ENCODE measurements at places on chromosomes 11 and 22.

DNA sequence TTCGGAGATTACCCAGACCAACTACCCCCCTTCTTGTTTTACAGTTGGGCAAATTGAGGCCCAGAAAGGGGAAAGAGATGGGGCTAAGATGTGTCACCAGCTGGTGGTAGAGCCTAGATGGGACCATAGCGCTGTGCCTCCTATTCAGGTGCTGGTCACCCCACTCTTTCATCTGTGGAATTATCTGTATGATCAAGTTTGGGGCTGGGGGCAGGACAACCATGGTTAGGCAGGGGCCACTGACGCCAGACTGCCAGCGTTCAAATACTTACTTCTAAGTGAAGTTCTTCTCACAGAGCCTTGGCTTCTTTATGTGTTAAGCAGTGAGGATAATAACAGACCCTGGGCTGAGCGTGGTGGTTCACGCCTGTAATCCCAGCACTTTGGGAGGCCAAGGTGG lies 55.9 kb downstream of the IGLL1 start:
- no peak for DNase-seq

GRCh38 chr11:105100206-105100605 lies 39.4 kb downstream of the CARD18 start:
- no peak for DNase-seq

DNA sequence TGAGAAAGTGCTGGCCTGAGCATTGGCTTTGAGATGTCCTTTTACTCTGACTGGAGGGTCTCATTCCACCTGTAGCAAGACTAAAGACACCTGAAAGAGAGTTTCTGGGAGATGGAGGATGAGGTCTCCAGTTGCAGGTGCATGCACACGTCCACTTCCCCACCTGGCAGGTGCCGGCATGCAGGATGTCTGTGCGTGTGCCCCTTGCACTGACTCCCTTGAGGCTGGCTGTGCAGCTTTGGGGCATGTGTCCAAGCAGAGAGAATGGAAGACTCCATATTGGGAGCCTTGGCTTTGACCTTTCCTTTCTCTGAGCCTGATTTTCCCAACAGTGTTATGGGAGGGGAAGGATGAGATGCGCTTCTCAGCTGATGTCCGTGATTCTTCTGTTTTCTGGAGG lies 44.0 kb upstream of the TUB start:
- no peak for DNase-seq

DNA sequence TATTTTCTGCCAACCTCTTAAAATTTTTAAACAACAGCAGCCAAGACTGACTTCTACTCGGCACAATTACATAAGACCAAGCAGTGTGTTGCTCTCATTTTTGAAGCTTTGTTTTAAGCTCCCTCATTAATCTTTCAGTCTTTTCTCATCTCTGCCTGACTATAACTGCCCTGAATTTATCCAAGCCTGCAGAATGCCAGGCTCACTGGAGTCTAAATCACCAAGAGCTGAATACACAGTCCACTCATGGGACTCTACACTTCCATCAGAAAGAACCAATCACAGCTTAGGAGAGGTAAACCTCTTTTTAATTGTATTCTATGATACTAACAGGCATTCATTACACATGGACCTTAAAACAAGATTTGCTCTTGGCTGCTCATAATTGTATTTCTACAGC lies 178.7 kb downstream of the CADM1 start:
- DNase-seq: no peak

DNA sequence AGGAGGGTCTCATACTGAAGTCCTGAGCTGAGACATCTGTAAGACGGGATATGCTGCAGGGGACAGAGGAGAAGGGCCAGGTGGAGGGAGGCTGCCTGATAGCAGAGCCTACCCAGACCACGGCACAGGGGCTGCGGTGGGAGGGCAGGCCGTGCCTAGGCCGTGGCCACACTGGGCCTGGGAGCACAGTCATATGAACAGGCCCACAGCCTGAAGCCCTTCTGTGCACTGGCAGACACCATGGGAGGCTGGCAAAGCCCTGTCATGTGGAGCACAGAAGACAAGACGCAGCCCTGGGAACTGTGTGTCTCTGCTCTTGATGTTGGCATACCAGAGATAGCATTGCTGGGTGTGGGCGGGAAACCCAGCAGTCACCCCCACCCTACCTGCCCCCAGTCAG lies 3.3 kb downstream of the SPATA19 start:
- DNase-seq: no peak

GRCh38 chr22:19942157-19943081 lies 801 bp upstream of the TXNRD2 start:
- peak; percentile 74 for DNase-seq

Data from SK-MEL-5 (cell line).